ENCODE measurements at places on chromosomes 2 and 18.

DNA sequence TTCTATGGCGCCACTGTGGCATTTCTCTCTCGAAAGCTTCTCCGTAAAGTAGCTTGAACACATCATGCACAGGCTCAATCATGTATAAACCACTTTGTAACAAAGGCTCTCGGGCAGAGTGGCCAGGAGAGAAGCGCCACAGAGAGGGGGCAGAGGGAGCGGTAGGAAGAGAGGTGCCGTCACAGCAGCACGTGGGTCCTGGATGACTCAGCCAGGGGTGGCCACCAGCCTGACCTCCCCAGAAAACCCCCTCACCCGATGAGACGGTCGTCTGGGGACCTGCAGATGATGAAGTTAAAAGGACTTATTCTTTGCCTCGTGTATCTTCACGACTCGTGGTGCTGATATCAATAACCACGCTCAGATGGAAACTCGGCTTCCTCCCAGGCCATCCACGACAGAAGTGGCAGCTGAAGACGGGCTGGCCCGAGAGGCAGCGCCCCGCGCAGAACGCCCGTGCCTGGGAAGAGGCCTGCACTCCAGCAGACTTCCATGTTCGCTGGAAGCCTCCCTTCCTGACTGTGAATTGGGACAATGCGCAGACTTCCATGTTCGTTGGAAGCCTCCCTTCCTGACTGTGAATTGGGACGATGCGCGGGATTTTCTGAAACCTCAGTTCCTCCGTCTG lies 46.4 kb upstream of the MTCL1 start:
- DNase-seq, result no peak

DNA sequence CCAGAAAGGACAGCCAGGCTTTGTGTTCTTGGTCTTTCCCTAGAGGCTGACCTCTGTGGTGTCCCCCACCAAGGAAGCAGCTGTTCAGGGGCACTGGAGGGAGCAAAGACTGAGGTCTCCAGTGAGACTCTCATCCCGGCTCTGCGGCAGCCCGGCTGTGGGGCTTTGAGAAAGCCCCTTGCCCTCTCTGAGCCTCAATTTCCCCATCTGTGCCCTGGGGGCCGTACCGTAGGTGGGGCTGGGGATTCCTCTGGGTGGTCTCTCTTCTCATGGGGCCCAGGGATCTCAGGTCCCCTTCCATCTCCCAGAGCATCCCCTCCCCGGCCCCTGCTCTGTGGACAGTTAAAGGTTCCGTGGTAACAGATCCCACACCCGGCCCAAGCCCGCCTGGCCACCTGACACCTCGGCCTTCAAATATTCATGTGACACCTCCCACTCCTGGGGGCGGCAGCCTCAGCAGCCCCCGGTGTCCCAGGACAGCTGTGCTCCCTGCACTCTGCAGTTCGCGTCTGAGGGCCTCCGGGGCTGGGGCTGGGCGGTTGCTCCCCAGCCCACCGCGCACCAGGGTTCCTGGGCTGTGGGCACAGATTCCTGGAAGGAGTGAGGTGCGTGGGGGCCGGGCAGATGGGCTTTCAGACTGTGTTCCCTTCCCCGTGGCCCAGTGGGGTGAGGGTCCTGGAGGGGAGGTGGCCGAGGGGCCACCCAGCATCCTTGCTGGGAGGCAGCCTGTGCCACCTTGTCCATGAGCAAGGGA lies 15.1 kb upstream of the KLHL30 start:
- no peak for DNase-seq

- no peak for DNase-seq
These were observed 1105.1 kb upstream of the PIK3C3 start for GRCh38 chr18:40849886-40850285.

- no peak for DNase-seq
These were observed 17.3 kb downstream of the ALPK2 start for GRCh38 chr18:58611395-58612131.

DNA sequence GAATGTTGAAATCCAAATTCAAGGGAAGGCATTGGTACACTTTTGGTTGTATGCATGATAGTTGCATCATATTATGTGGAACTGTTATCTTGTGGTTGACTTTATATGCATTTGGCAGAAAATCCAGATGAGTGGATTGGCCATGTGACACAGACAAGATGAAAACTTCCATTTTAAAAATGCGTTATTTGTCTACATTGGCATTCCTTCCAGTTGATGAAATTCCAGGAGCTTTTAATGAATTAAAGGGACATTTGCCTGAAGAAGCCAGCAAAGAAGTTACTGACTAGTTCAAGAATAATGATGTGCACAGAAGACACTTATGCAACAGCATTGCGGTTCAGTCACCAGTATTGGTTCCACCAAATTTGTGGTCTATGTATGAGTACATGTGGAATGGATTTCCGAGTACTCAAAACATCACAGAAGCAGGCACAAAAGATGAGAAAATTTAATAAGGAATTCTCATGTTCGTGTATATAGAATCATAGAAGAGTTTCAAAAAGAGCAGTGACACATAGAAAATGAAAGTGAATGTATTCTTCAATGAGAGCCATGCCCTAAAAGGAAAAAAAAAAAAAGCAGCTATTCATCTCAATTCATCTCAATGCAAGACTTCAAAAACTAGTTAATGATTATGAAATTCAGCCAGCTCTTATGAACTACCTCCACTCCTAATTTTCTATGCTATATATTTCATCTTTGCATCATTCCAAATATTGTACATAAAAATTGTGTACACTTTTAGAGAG lies 232.1 kb downstream of the RBM43 start:
- DNase-seq, result no peak

DNA sequence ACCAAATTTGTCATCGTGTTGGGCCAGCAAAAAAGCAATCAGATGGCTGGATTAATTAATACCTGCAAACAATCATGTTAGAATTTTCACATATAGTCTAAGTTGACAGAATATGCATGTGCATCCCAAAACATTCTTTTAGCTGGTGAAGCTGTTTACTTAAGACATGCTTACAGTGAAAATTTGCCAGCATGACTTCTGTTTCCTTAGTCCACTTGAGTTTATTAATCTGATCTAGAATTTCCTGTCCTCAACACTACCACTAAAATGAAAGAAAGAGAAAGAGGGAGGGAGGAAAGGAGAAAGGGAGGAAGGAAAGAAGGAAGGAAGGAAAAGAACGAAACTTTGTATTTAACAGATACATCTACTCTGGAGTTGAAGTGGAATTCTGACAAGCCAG lies 2109.9 kb upstream of the PIK3C3 start:
- no peak for DNase-seq

- no peak for DNase-seq
These were observed 85.8 kb upstream of the MSH6 start for GRCh38 chr2:47697000-47697601.

DNA sequence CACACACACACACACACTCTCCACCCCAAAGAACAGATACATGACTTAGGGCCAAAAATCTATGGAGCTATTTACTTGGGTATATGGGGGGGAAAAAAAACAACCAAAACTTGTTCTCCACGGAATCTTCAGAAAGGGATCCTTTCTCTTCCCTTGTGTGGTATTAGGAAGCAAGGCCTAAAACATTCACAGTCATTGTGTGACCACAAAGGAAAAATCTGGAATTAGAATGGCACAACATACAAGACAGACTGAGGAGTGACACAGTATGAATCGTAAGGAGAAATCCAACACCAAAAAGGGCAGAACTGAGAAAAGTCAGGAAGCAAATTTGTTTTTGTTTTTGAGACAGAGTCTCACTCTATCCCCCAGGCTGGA lies 70.3 kb downstream of the ASXL2 start:
- DNase-seq, result no peak

GRCh38 chr2:86249579-86250391 lies 50.5 kb downstream of the MRPL35 start:
- no peak for DNase-seq

- DNase-seq, result peak; percentile 38
These were observed 57.1 kb downstream of the ADCYAP1 start for GRCh38 chr18:961644-962355.

DNA sequence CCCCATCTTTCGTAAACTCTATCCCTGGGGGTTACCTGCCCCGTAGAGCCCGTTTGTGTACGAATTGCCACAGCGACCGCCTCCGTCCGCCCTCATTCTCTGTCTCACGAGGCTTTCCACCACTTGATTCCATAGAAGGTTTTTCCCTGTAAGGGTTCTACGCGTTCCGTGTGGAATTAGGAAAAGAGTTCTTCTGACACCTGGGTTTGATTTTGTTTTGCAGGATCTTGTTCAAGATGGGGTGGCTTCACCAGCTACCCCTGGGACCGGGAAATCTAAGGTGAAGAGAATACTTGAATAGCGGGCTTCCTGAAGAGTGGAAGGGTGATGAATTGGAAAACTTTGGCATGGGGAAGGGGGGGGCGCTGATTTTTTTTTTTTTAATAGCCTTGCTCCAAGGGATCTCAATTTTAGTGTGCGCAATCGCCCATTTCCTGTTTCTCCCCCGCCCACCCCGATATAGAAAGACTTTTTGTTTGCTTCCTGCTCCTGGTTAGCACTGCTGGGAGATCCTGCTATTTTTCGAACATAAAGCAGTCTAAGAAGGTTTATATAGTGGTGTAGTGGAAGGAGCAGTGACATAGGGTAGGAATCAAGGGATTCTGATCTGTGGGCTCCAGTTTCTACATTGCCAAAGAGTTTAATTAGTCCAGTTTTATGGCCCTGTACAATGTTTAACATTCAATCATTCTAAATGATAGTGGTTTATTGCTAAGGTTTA lies 564 bp downstream of the GCC2 start:
- peak; percentile 16 for DNase-seq

DNA sequence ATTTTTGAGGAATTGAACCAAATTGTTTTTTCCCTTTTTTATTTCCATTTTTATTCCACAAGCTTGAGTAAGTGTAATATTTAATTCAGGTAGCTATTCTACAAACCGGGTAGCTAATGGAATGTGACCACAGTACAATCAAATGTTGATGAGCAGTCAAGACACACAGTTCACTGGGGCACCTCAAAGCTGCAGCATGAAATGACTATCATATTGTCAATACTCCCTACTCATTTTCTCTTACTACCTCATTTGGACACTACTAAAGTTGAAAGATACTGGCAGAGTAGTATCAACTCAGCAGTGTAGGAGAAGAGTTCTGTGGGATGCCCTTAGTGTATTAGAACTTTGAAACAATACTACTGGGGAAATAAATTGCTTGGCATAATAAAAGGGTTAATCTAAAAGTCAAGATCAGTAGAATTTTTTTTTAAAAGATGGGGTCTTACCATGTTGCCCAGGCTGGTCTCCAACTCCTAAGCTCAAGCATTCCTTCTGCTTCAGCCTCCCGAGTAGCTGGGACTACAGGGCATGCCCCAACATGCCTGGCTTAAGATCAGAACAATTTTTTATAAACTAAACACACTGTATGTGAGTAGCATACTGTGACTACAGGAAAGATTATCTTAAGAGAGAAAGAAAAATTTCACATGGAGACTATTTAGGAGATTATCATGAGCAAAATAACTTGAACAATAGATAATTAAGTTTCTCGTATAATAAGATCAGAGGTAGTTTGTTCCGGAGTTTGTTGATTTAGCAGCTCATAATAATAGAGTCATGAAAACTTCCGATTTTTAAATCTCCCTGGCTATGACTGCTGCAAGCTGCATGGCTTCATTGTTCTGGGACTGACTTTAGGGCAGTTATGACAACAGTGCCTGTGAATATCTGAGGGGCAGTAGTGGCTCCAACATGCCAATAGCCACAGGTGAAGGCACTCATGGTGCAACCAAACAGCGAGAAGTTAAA lies 43.7 kb downstream of the MYO3B start:
- DNase-seq, result no peak

DNA sequence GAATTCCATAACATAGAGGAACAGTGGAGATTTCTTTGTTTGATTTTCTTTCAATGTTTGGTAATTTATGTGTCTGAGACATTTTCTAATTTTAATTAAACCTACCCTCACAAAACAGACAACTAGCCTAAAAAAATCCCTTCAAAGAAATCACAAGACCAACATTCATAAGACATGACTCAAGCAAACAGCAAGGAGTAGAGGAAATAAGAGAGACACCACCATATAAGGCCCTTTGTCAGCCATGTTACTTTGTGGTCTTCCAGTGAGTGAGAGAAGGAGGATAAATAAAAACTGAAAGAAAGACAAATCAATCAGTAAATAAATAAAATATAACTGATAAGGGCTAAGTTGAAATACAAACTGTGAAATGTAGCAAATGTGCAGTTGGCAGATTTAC lies 830.8 kb upstream of the SLC39A10 start:
- DNase-seq, result no peak

DNA sequence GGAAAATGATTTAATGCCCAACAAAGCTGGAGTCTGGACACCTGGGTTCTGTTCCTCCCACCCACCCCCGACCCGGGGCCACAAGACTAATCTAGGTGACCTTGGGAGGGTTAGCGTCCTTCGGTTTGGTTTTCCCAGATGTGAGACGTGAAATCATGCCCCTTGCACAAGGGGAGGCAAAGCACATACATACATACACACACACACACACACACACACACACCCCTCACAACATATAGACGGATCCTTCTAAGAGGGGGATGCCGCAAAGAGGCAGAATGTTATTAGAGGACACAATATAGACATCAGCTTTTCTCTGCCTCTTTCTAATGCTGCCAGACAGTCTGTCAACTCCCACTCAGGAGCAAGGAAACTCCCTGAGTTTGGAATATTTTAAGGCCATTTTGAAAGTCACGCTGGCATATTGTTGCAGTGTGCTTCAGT lies 616 bp upstream of the RBMS1 start:
- DNase-seq, result no peak
